Esophagus squamous epithelium (tissue), 5 donors: ENCODE measurements at places on chromosomes 1 and 21.

- no peak for DNase-seq
These were observed 7.7 kb downstream of the NENF start for GRCh38 chr1:212440419-212440818.

DNA sequence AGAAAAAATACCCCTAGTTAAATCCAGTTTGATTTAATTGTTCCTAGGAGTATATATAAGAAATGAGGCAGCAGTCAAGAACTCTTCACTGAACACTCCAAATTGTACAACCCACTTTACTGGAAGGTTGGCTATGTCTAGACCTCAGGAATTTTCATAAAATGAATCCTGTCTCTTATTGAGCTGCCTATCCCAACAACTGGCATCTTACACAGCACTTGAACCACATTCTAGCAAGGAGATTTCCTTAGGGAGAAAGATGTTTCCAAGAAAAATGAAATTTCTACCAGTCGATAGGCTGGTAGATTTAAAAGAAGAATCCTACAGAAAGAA lies 16.3 kb downstream of the RNF19B start:
- DNase-seq: no peak

- DNase-seq: no peak
These were observed 53.9 kb upstream of the FBXO28 start for GRCh38 chr1:224059897-224060427.

DNA sequence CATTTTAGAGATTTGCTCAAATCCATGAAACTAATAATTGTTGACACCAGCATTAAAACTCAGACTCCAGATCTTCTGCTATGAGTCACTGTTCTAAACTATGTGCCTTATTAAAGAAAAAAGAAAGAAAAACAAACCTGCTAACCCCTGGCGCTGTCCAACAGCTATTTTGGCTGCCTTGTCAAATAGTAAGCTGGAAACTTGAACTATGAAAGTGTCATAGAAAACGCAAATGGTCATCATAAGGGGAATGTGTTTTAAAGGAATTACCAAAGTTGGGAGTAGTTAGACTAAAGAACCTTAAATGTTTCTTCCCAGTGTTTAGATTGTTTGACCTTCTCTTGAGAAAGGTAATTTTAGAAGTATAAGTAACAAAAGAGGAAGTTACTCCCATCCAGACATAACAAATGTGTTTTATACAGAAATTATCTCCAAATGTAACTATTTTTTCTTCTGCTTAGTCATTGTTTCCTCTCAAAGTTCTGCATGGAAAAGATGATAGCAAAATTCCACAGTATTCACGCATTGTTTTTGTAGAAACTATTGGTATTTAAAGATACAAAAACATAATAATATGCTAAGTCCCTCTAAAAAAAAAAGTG lies 272.4 kb downstream of the TPR start:
- DNase-seq: no peak

GRCh38 chr1:10803971-10804820 lies 7.8 kb upstream of the CASZ1 start:
- no peak for DNase-seq
